ENCODE measurements at places on chromosomes 6 and 20.

DNA sequence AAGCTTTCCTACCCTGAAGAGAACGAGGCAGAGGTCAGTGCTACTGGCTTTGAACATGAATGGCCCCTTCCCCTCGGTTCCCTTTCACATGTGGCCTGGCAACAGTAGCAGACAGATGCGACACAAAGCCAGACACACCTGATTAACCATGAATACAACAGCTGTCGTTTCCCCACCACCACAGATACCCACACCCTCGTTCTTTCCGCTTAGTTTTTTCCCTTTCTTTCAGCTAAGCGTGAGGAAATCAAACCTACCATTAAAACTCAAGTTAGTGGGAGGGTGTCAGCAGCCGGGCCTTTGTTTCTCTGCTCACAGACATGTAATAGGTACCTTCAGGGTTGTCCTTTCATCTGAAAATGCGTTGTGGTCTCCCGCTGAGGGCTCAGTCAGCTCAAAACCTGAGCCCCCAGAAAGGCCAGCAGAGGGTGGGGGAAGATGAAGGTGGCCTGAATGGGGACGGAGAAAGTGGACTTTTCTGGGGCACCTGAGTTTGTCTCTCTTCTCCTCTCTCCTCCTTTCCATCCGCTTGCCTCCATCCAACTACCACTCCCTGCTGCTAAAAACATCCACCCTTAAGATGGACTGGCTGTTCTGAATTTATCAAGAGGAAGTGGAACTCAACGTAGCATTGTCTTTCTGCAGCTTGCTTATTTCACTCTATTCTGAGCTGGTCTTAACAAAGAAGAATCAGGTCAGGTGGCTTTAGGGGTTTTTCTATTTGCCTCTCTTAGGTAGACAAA lies 516.6 kb upstream of the JARID2 start:
- H3K4me1 ChIP-seq: peaks cover 56% of the 10 kb centered on the region
- H3K27ac ChIP-seq: peak overlapping the region; percentile 64
- H3K36me3 ChIP-seq: no peaks in the 10 kb centered on the region
- H3K4me3 ChIP-seq: no peak overlapping the region
- H3K27me3 ChIP-seq: peaks cover 6% of the 10 kb centered on the region
- no peak for DNase-seq

DNA sequence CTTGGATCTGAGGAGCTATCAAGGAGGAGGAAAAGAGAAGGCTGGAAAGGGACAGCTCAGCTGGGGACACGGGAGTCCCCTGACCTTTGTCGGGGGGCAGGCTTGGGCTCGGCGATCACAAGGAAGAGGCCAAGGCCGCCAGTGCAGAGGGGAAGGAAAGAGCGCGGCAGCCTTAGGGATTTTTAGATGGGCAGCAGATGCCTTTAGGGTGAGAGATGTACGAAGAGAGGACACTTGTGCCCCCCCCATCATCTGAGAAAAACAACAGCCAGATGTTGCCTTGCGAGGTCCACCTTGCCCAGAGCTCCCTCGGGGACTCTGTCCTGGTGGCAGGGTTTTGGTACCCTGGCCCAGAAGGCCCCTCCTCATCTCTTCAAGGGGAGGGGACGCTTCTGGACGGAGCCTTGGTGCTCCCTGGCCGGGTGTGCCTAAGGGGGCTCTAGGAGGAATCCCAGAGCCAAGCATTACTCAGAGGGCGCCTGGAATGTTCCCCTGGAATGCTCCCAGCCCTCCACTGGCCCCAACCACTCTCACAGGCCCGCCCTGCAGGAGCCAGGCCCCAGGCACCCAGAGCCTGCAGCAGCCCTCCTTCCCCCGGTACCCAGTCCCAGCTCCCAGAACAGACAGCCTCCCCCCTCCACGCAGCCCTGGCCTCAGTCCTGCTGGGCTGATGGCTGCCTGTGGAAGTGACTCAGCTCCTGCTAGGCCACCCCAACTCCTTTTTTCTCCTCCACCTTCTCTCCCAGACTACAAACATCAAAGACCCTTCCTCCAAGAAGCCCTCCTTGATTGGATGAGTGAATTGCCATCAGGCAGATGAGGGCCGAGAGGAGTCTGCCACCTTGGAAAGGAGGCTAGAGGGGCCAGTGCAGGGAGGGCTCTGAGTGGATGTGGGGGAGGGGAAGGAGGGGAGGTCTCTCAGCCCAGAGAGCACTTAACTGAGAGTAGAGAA lies 1.8 kb downstream of the ADAM33 start:
- no peaks in the 10 kb centered on the region for H3K27me3 ChIP-seq
- peaks cover 4% of the 10 kb centered on the region for H3K4me1 ChIP-seq
- H3K36me3 ChIP-seq: no peaks in the 10 kb centered on the region
- H3K4me3 ChIP-seq: no peak overlapping the region

DNA sequence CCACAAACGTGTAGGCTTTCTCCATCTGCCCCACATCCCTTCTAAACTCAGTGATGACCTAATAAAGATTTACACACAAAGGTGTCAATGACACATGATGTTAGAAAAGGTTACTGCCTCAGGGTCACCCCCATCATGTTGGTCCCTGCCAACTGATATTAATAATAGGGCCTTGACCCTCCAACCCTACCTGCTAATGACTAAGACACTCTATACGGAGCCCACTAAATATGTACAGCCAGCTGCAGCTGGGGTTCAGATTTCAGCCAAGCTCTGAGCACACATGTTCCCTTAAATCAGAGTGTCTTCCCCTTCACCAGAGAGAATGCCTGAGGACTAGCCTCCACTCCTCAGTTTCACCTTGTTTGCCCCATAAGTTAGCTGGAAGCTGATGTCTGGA lies 67.4 kb upstream of the SNRPB2 start:
- H3K4me1 ChIP-seq: no peaks in the 10 kb centered on the region
- no peak overlapping the region for H3K4me3 ChIP-seq
- peaks cover 8% of the 10 kb centered on the region for H3K27me3 ChIP-seq
- DNase-seq: no peak
- H3K27ac ChIP-seq: no peak overlapping the region
- no peaks in the 10 kb centered on the region for H3K36me3 ChIP-seq

GRCh38 chr6:31575335-31575901 lies at the start of gene TNF:
Gene TNF (plus strand): TSS chr6:31575565. CDS start chr6:31575742, 177 bp downstream.
- peak within 1 kb of the TSS; percentile 86 for H3K27ac ChIP-seq
- peaks cover 85% of the 10 kb centered on the region for H3K4me1 ChIP-seq
- no peak for DNase-seq
- H3K27me3 ChIP-seq: peaks cover 15% of the 10 kb centered on the region

DNA sequence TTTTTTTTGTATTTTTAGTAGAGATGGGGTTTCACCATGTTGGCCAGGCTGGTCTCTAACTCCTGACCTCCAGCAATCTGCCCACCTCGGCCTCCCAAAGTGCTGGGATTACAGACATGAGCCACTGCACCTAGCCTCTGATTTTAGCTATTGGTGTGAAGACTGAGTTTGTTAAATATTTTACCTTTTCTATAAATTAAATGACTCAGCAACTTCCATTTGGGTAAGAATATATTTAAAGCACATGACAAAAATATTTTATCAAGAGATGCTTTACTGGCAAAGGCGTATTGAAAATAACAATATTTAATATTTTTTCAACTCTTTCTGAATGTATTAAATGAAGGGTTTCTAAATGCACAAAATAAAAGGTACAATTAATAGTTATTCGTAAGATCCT lies 158.7 kb upstream of the AGPAT4 start:
- H3K36me3 ChIP-seq: no peaks in the 10 kb centered on the region
- no peaks in the 10 kb centered on the region for H3K27me3 ChIP-seq
- no peak overlapping the region for H3K27ac ChIP-seq
- no peak overlapping the region for H3K4me3 ChIP-seq
- DNase-seq: no peak

DNA sequence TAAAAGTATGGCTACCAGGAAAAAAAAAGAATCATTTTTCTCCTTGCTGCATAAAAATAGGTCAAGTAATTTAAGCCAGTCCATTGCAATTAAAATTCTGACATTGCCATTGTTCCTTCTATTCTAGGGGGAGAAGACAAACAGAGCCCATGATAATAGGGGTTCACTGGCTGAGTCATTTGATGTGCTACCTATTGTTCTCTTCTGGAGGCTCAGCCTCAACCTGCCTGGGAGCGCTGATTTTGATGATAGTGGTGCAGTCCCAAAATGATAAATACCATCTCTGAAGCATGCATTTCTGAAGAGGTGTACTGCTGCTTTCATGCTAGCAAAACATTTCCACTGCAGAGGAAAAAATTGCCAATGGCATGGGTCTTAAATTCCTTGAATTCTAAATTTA lies 5.8 kb downstream of the CITED2 start:
- no peaks in the 10 kb centered on the region for H3K36me3 ChIP-seq
- H3K4me1 ChIP-seq: peaks cover 37% of the 10 kb centered on the region
- H3K27ac ChIP-seq: no peak overlapping the region

DNA sequence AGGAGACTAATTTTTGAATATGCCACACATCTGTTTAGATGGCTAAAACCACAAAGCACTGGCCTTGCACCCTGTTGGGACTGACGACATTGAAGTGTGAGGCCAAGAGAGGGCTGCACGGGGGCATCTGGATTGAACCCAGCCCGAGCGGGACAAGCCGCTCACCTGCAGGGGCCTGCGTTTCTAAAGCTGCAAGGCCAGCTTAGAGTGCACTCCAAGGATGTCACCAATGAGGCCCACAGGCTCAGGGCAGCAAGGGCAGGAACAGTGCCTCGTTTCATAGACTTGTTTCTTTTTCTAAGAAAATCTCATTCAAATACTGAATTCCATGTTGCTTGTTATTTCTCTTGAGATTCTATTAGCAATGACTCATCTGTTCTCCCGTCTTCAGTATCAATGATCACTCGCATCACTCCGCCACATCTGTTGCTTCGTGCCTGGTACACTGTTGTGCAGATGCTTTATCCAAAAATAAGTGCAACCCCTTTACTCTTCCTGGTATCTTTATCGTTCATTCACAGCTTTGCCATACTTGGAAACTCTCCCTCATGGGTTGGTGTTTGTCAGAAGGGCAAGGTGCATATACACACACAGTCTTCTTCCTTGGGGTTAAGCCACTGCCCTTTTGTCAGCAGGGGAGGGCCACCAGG lies 120.1 kb downstream of the IRF4 start:
- H3K4me3 ChIP-seq: peak overlapping the region; percentile 8
- H3K27ac ChIP-seq: no peak overlapping the region
- H3K27me3 ChIP-seq: no peaks in the 10 kb centered on the region
- peaks cover 4% of the 10 kb centered on the region for H3K36me3 ChIP-seq

DNA sequence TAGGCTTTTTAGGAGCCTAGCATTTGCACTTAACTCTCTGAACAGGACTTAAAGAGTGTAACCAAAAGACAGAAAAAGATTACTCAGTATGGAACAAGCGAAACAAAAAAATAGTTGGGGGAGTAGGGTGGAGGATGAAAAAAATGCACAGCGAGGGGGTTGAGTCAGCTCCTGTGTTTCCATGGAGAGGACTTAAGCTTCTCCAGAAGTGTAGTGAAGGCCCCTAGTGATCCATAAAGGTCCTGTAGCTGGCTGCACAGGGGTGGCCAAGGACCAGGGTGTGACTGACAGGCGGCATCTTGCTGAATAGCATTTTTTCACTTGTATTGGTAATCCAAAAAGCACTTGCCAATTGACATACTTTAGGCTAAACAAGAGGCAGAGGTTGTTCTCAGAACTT lies 533.9 kb downstream of the RFPL4B start:
- no peak for DNase-seq
- no peaks in the 10 kb centered on the region for H3K36me3 ChIP-seq
- no peak overlapping the region for H3K4me3 ChIP-seq
- no peaks in the 10 kb centered on the region for H3K4me1 ChIP-seq
- H3K27ac ChIP-seq: no peak overlapping the region

DNA sequence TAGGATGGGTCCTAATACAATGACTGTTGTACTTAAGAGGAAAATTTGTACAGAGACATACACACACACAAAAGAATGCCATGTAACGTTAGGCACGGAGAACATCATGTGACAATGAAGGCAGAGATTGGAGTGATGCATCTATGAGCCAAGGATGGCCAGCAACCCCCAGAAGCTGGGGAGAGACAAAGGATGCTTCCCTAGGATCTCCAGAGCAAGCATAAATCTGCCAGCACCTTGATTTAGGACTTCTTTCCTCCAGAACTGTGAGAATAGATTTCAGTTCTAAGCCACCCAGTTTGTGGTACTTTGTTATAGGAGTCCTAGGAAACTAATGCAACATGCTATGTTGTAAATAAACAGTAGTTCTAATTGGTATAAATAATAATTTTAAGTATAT lies 25.0 kb downstream of the EYA4 start:
- DNase-seq: no peak
- no peak overlapping the region for H3K4me3 ChIP-seq
- no peaks in the 10 kb centered on the region for H3K4me1 ChIP-seq
- no peak overlapping the region for H3K27ac ChIP-seq

DNA sequence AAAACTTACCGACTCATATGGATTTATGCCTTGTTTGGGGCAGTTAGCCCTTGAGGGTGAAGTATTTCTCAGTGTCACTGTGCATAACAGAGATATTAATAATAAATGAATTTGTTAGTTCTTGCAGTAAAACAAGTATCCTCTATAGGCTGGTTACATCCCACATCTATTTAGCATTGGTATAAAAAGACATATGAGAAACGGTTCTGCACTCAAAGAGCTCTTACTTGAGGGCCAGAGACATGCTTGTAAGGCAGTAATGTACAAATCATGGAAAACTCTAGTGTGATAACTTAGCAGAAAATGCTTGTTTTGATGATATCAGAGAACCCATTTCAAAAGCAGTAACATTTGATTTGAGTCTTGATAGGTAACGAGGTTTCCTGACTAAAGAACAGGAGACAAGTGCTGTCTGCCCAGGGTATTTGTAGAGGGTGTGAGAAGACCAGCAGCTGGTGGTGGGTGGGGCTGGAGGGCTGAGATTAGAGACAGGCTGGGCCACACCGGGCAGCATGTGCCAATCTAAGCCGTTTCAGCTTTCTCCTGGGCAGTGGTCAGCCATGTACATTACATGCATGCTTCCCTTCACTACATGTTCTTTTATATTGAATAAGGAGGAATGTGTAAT lies 46.3 kb downstream of the TULP4 start:
- H3K27me3 ChIP-seq: peaks cover 1% of the 10 kb centered on the region
- no peak overlapping the region for H3K4me3 ChIP-seq
- DNase-seq: no peak
- H3K27ac ChIP-seq: no peak overlapping the region

DNA sequence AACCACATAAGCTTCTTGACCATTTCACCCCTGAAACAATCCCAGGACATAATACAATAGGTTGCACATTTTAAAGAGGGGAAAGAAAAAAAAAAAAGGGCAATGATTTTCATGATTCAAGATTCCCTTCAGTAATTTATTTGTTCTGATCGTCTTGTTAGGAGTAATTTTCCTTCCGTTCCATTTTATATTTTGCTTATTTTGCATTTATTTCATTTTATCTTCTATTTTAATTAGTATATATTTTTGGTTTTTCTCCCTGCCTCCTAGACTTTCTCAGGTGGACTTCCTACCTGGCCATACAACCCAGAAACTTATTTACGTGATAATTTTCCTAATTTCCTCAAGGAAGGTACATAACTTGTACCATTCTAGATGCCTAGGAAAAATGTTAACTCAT lies 32.6 kb downstream of the FBXO5 start:
- H3K4me3 ChIP-seq: no peak overlapping the region
- no peak overlapping the region for H3K27ac ChIP-seq
- H3K4me1 ChIP-seq: peaks cover 1% of the 10 kb centered on the region

- no peak for DNase-seq
- no peak overlapping the region for H3K4me3 ChIP-seq
- peaks cover 72% of the 10 kb centered on the region for H3K4me1 ChIP-seq
Measured at GRCh38 chr6:108584323-108584722, 23.6 kb downstream of the FOXO3 start.

GRCh38 chr6:7201732-7202541 lies 94.2 kb downstream of the RREB1 start:
- no peak overlapping the region for H3K4me3 ChIP-seq
- no peak for DNase-seq
- peaks cover 17% of the 10 kb centered on the region for H3K4me1 ChIP-seq
- no peak overlapping the region for H3K27ac ChIP-seq
- peaks cover 10% of the 10 kb centered on the region for H3K36me3 ChIP-seq
